Stimulated activated CD8-positive, alpha-beta memory T cell treated with anti-CD3 and anti-CD28 coated beads, Interleukin-12 subunit alpha, Interleukin-12 subunit beta, amount 100 ng/mL, for 4 hours (primary cell): ENCODE measurements at places on chromosomes 2 and 18.

- DNase-seq, result no peak
These were observed 38.3 kb downstream of the DHRS9 start for GRCh38 chr2:169107645-169108044.

DNA sequence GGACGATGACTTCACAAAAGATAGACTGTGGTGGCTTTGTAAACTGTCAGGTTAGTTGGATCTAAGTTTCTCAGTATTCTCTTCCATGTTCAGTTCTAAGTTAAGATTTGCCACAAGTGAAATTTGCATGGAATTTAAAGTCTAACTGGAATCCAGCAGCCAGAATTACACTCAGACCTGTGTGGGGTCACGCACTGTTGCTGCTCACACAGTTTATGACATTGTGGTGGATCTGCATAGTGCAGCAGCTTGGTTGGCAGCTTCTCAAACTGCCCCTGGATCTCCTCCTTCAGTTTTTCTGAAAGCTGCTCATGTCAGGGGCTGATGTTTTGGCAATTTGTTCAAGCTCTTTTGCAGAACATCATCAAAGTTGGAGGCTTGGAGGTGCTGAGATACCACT, 228.1 kb upstream of the KCNJ3 start:
- DNase-seq, result no peak

GRCh38 chr18:9365406-9365805, 30.8 kb downstream of the TWSG1 start:
- DNase-seq, result no peak

DNA sequence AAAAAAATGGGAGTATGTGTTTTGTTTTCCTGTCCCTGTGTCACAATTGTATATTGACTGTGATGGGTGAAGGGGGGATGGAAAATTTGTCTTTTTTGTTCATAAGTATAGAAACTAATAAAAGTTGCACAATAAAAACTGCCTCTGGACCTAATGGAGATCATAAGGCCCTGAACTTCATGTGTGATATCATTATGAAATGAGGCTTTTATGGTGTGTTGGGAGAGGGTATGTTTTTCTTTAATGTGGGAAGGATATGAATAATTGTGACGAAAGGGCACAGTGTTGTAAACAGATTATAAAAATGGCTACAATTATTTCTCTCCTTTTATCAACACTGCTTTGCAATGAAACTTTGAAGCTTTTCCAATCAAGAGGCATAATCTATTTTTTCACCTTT, 1889.3 kb upstream of the CELF4 start:
- no peak for DNase-seq

- DNase-seq, result no peak
These were observed 42.3 kb upstream of the MRPL33 start for GRCh38 chr2:27729198-27729597.

- DNase-seq, result no peak
These were observed 1.3 kb downstream of the ATP9B start for GRCh38 chr18:79070486-79070885.

GRCh38 chr2:73975731-73976130, 9.0 kb upstream of the TET3 start:
- no peak for DNase-seq

DNA sequence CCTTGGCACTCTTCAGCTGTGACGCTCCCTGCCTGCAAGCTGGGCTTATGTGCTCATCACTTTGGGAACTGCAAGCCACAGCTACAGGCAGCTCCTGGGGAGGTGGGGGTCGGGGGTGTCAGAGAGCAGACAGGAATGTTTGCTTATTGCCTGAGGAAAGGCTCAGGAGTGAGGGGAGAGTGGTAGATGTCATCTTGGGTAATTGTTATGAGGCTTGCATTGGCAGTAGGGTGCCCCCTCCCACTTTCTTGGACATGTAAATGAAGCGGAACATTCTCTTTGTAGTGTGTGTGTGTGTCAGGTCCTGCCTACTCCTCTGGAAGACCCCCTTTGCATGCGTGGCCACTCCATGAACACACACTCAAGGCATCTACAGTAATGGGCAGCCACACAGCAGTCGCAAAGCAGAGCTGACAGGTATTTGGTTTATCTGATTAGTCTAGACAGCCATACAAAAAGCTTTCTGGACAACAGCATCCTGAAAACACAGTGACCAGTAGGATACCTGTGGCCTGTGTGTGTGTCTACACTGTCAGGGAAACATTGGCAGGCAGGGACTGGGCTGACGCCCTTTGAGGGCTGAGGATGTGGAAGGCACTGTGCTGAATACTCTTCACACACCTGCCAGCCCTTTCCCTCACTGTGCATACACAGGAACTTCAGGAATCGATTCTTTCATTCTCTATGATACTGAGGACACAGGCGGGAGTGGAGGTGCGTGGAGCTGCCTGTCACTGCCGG, 17.1 kb upstream of the MC2R start:
- DNase-seq, result no peak

DNA sequence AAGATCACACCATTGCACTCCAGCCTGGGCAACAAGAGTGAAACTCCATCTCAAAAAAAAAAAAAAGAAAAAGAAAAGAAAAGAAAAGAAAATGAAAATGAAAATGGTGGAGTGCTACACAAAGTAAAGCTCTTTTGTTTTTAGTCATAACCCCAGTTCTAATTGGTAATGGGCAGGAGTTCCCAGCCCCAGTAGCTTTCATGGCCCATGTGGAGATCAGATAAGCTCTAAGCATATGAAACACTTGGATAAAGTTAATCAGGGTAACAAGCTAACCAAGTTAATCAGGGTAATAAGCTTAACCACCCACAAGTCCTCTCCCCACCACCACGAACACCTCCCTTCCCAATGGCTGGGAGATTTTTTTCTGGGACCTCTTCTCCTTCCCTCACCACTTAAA, 240.8 kb downstream of the BCL11A start:
- no peak for DNase-seq

- no peak for DNase-seq
These were observed 207.1 kb downstream of the NDUFA10 start for GRCh38 chr2:239818086-239818485.

DNA sequence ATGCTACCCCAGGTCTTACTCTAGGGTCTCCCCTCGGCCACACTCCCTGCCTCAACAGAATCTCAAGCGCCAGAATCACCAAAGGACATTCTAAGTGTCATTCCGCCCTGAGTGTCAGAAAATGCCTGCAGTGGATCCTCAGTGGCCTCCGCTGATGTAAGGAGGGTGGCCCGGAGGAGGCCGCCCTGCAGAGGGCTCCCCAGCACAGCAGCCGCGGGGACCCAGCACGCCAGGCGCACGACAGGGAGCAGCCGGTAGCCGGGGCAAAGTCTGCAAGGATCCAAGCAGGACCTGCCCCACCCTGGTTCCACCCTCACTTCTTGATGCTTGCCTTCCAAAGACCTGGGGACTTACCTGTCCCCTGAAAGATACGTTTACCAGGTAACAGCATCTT, 54.2 kb upstream of the ID2 start:
- no peak for DNase-seq

DNA sequence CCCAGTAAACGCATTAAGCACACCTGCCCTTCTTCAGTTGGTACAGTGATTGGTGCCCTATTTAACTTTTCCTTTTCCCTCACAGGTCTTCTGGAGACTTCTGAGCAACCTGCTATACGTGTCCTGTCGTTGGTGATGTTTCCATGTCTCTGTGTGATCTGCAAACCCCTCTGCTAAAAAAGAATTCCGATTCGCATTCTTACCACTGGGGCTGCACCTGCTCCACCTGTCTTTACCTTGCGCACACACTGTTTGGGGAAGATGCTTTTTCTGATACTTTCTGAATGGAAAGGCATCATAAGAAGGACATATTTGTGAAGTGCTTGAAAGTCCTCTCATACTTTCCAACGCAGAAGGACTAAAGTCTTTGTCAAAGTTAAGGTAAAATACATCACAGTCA, 323.9 kb upstream of the SOX11 start:
- DNase-seq, result no peak

DNA sequence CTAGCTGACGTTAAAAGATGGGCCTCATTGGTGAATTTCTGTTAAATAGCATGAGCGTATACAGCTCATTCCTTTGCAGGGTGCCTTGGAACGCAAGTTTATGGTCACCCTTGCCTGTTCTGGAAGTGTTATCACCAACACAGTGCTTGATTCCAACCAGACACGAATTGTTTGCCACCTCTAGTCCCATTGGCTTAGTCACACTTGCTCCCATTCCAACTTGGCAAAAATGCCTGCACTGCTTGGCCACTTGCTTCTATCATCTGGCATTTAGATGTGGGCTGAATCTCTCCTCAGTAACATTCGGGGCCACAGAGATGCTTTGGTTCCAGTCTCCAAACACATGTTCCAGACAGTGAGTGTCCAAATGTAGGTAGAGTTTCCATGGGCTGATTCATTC, 27.5 kb upstream of the ACVR1 start:
- no peak for DNase-seq

DNA sequence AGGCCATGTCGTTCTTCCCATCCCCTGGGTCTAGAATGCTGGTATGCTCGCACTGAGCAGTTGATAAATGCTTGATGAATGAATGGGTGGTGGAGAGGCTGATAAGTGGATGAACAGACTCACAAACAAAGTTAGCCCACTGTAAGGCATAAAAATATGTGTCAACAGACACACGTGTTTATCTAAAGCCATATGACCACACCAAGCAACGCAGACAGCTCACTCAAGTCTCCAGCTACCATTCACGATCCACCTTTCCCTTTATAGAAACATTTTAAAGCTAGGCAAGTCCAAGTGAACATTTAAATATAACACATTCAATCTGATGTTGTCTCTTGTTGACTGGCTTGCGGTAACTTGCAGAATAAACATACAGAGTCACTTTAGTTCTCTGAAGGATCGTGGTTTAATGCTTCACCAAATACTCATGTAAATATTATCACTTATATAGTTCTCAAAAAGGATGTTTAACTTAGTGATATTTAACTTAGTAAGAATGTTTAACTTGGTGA, 105.5 kb downstream of the NOL10 start:
- no peak for DNase-seq

DNA sequence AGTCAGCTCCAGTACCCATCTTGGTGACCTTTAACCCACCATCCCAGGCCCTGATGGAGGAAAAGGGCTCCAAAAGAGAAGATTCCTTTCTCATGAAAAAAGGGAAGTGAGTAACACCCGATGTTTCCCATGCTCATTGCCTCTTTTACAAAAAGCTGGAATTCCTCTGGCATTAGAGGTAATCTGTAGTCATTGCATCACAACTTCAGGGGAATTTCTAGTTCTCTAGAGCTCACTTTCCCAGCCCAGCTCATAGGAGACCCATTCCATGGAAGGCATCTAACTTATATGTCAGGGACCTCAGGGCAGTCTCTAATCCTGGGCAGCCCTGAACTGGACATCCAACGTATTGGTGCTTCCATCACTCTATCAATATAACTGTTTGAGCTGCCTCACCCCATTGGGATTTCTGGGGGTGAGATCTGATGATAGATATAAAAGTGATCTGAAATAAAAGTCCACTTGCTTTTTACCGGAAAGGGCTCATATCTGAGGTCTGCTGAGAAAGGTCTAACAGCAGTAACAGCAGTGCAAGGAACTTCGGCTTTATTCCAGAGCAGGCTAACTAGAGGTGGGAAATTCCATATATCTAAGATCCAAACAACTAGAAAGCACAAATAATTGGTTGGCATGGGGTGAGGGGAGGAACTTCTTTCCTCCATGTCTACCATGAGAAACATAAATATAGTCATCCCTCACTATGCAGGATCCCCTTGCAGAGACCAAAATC, 106.1 kb downstream of the ETAA1 start:
- no peak for DNase-seq

DNA sequence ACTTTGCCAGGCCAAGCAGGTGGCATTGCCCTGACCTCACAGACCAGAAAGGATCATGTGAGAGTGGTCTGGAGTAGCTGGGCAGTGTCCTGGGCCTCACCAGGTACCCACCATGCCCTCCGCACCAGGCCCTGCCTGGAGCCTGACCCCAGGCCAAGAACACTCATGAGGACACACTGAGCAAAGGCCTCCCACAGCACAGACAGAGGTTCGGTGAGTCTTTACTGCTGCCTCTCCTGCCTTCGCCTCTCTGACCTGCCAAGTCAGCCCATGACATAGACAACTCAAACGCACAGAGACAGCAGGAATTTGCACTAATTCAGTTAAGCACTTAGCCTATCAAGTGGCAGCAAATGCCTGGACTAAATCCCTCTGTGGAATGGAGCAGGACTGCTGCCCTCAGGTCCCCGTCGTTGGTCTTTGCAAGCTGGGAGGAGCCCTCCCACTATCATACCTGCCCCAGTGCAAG, 62.5 kb downstream of the RHOB start:
- no peak for DNase-seq

DNA sequence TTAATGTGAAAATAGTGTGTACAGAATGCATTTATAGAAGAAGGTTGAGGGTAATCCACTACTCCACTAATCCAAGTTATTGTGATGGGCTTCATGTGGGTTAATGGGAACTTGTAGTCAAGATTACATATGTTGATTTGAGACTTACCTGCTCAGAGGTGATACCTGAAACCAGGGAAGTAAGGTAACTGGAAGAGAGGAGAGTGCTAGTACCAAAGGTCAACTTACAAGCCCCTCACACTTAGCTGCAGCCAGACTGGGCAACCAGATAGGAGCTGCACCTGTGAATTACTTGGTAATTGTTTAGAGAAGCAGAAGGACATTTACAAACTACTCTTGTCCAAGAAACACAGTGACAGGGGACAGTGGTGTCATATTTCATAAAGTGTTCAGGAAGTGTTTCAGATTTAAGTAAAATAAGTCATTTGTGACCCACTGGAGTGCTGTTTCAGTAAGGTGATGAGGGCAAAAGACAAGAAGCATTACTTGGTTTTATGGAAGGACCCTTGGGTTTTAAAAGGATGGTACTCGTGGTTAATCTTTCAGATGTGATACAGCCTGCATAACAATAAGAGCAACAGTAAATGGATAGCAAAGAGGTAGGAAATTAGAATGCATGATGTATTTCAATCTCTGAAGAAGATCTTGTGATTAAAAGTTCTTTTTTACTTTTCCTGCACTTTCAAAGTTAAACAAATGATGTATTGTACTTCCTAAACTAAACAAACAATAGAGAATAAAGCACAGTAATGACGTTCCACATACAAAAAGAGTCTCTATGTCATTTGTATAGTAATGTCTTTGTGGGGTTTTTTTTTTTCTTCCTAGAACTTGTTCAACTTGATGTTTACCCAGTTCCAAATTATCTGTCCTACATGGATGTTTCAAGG, 189.3 kb downstream of the PHLPP1 start:
- no peak for DNase-seq

DNA sequence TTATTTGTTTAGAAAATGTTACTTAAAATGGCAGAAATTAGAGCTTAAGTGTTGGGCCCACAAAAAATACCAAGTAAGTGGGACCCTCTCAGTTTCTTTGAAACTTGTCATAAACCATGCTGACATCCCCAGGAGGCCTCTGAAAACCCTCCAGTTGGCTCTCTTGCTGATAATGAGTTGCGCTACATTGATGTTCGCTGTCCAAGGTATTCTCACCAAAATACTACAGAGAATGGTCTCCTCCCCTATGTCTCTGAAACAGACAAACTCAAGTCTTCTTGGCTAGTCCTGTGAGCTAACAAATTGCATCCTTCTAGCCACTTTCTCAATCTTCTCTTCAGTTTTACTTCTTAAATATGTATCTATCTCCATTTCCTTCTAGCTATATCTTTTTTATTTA, 669.4 kb downstream of the IRS1 start:
- DNase-seq, result no peak

- no peak for DNase-seq
These were observed 76.0 kb upstream of the KLHL14 start for GRCh38 chr18:32848826-32849225.

GRCh38 chr18:36559149-36559857, 261.8 kb downstream of the FHOD3 start:
- no peak for DNase-seq
